ENCODE measurements at places on chromosomes 4 and X. TPM values are rescaled to one million over a fixed set of nuclear protein-coding genes. Genes with fewer than 3 reads are reported as not detected.
A peak's percentile ranks its signal among the peaks of the same experiment; 100 is the strongest.

GRCh38 chr4:180449395-180449956 lies 1793.7 kb upstream of the TENM3 start:
- peak; percentile 20 for DNase-seq

DNA sequence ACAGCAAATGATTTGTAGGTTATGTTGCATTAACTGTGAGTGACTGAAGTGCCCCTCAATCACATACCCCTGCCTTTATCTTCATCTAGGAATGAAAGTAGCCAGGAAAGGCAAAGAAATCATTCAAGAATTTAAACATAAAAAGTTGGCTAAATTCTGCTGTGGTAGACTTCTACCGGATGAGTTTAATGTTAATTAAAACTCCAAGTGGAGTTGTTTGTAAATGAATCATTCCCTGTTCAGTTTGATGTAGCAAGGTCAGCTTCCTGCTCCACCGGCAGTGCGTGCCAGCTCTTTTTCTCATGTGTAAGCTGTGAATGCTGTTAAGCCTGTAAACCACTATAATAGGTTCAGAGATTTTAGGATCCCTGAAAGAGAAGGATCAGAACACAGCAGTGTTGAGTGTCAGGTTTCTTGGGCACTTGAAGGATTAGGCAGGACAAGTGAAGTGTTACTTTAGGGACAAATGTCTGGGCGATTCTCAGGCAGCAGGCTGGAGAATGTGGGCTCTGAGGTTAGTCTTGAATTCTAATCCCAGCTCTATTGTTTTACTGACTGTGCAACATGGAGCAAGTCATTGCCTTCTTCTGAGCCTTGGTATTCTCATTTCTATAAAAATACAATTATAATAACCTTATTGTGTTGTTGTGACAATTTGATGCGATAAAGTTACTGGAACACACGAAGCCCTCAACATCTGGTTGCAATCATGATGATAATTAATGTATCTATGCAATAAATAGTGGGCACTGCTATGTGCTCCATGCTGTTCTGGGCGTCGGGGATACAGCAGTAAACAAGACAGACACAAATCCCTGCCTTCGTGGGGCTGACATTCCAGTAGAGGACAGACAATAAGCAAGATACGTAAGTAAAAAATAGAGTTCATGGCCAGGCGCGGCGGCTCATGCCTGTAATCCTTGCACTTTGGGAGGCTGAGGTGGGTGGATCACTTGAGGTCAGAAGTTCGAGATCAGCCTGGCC lies 112.0 kb downstream of the SHROOM3 start:
- no peak for DNase-seq

DNA sequence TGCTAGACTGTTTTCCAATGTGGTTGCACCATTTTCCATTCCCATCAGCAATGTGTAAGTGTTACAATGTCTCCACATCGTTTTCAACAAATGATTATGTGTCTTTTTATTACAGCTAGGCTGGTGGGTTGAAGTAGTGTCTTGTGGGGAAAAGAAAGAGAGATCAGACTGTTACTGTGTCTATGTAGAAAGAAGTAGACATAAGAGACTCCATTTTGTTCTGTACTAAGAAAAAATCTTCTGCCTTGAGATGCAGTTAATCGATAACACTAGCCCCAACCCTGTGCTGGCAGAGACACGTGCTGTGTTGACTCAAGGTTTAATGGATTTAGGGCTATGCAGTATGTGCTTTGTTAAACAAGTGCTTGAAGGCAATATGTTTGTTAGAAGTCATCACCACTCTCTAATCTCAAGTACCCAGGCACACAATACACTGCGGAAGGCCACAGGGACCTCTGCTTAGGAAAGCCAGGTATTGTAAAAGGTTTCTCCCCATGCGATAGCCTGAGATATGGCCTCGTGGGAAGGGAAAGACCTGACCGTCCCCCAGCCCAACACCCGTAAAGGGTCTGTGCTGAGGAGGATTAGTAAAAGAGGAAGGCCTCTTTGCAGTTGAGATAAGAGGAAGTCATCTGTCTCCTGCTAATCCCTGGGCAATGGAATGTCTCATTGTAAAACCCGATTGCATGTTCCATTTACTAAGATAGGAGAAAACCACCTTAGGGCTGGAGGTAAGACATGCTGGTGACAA lies 23.0 kb upstream of the UGT2B15 start:
- DNase-seq = no peak

GRCh38 chrX:13339607-13340006 lies 19.8 kb upstream of the ATXN3L start:
- no peak for DNase-seq

DNA sequence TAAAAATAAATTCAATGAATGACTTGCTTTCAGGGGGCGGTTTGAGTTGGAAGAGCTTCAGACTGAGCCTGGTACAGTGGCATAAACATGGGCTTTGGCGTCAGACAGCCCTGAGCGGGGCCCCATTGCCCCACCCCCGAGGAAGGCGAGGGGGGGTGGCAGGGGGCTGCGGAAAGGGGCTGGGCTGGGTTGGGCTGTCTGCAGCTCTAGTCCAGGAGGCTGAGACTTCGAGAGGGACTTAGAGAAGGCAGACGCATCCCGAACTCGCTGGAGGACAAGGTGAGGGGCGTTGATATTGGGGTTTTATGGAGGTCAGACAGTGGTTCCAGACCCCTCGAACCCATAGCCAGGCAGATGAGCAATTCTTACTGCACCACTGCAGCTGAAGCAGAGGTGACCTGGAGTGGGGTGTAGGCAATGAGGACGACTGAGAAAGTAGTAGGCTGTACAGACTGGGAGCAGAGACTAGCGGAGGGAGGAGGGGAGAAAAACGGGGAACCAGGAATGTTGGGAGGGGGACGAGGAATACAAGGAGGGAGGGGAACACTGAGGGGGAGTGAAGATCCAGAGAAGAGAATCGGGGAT lies at the start of gene MAGED2:
TSS of gene MAGED2 (plus strand) at position 222 of the 585 bp plus-strand sequence. CDS start 1,587 bp downstream, outside the sequence.
- DNase-seq = peak; percentile 47

- DNase-seq = no peak
Measured at GRCh38 chr4:96407225-96407624, 567.3 kb downstream of the PDHA2 start.

GRCh38 chr4:86536151-86536550 lies 58.0 kb upstream of the PTPN13 start:
- DNase-seq = no peak

DNA sequence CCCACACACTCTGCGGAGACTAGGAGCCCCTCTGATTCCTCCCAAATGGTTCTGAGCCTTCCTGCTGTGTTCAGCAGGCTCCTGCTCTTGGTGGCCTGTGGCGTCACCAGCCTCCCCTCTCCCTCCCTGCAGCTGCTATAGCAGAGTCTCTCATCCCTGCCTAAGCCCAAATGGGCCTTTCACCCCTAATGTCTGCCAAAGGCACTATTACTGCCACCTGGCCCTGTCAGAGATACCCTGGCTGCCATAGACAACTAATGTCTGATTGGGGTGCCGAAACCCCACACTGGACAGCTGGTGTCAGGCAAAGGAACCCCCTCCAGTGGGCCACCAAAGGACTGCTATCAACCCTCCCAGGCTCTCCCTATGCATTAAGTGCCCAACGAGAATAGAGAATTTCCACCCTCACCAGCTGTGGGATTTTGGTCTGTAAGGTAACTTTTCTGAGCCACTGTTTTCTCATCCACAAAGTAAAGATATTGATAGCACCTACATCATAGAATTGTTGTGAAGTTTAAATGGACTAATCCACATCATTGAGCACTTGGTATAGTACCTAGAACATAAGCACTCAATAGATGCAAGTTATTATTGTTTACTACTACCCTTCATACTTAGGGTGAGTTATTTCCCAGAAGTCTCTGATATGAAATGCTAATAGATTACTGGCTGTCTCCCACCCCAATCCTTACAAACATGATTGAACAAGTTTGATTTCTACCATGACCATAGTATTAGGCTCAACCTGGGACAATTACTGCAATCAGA lies 421.3 kb downstream of the MID1IP1 start:
- DNase-seq = no peak

GRCh38 chrX:11261260-11261659 lies 32.0 kb upstream of the AMELX start:
- DNase-seq = no peak

- no peak for DNase-seq
Measured at GRCh38 chr4:164591666-164592065, 162.3 kb upstream of the SMIM31 start.

DNA sequence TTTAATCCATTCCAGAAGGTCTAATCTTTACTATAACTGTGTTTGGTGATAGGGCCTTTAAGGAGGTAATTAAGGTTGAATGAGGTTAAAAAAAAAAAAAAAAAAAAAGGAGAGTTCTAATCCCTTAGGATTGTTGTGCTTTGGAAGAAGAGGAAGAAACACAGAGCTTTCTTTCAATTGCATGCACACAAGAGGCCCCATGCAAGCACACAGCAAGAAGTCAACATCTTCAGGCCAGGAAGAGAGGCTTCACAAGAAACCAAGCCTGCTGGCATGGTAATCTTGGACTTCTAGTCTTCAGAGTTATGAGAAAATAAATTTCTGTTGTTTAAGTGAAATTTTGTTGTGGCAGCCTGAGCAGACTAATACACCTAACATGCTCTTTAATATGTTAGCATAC lies 118.6 kb downstream of the NAA11 start:
- no peak for DNase-seq

GRCh38 chrX:44470816-44471215 lies 71.8 kb downstream of the FUNDC1 start:
- DNase-seq = peak; percentile 7

GRCh38 chr4:141388481-141388880 lies 167.8 kb downstream of the ZNF330 start:
- DNase-seq = no peak

DNA sequence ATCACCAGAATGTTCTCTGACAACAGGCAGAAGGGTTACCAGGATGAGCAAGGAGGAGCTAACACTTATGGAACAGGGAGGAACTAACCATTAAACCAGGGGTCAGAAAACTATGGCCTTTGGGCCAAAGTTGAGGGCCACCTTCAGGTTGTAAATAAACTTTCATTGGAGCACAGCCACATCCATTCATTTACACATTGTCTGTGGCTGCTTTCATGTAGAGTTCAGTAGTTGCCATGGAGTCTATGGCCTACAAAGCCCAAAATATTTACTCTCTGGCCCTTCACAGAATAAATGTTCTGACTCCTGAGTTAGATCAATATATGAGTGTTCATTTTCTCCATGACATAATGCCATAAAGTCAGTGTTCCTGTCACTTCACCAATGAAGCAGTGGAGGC lies 13.2 kb upstream of the HCCS start:
- DNase-seq = no peak

GRCh38 chr4:2142630-2143427 lies 83.7 kb downstream of the NAT8L start:
- no peak for DNase-seq

DNA sequence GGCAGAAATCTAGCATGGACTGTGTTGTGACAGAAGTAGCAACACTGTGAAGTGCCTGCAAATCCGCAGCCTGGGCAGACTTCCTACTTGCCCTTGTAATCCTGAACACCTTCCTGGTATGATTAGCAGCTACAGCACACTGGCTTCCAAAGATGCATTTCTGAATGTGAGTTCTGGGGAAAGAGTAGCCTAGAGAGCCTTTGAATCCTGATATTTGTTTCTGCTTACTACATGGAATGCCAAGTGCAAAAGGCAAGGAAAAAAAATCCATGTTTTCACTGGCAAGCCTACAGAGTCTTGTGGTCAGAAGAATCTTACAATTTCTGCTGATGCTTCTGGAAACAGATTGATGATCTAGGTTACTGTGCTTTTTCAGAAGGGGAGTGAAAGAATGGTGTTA lies 223.7 kb downstream of the COL25A1 start:
- DNase-seq = no peak

- no peak for DNase-seq
Measured at GRCh38 chr4:172858731-172859230, 309.8 kb upstream of the GALNT7 start.

CNOT6L gene
- 4.9 TPM for total RNA-seq

SLC49A3 gene
- not detected for total RNA-seq

SOD3 gene
- not detected for total RNA-seq

PCDH7 gene
- not detected for total RNA-seq

CT45A1 gene
- total RNA-seq = not detected

NAP1L3 gene
- not detected for total RNA-seq

GAGE12E gene
- total RNA-seq = not detected

All from G401 (cell line).